ENCODE measurements at places on chromosomes 11 and 22. TPM values are rescaled to one million over a fixed set of nuclear protein-coding genes. Genes with fewer than 3 reads are reported as not detected.

DNA sequence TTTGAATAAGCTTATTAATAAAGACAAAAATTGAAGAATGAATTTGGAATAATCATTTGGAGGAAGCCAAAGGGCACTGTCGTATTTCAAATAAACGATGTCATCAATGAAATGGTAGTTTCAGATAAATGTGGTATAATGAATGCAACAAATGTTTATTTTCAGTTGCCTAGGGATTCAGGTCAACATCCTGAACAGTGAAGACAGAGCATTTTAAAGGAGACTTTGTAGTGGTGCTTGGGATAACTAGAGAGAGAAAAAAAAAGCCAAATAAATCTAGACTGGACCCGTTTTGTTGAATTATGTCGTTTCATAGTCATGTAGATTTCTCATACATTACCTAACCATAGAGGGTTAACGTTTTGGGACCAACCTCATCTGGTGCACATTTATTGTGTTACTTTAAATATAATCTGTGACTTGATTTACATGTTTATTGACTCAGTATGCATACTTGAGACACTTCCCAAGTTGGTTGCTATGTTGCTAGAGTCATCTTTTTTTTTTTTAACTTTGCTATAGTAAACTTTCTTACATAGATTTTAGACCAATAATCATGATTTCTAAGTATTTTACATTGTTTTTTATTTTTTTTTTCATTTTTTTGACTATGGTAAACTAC lies 111.1 kb downstream of the NCAM1 start:
- no peak for DNase-seq

- no peak for DNase-seq
These were observed 48.8 kb downstream of the ASCL2 start for GRCh38 chr11:2221591-2221990.

DNA sequence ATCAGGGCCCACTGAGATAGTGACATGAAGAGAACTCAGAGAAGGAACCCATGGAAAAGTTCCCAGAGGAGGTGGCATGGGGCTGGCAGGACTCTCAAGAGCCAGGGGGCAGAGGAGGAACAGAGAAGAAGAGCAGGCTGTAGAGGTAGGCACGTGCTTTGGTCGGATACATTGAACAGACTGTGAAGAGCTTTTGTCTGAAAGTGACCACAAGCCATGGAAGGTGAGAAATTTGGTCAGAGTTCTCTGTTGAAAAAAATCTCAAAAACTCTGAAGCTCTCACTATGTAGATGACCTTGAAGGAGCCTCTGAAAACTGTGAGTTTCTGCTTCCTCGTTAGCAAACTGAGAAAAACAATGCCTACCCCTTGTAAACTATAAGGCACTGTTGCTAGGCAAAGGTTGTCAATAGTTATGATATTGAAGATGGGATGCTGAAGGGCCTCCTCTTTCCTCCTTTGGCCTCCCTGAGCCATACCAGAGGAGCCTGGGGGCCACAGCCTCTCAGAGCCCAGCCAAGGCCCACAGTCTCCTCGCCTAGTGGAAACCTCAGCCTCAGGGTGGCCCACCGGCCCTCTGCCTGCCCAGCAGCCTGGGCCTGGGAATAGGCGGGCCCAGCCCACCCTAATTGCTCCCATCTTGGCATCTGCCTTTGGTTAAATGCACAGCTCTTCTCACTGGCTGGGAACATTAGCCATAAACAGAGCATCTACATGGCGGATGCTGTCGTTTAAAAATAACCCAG lies 415.7 kb downstream of the SOX6 start:
- no peak for DNase-seq

Gene CLCF1
- polyA plus RNA-seq = 3.6 TPM

Gene TRPM5
- 0.04 TPM for polyA plus RNA-seq

Gene COX8A
- 239 TPM for polyA plus RNA-seq

Measured in forelimb muscle (tissue), 1 donor.